ENCODE measurements at places on chromosomes 1 and 21. TPM values are rescaled to one million over a fixed set of nuclear protein-coding genes. Genes with fewer than 3 reads are reported as not detected.

DNA sequence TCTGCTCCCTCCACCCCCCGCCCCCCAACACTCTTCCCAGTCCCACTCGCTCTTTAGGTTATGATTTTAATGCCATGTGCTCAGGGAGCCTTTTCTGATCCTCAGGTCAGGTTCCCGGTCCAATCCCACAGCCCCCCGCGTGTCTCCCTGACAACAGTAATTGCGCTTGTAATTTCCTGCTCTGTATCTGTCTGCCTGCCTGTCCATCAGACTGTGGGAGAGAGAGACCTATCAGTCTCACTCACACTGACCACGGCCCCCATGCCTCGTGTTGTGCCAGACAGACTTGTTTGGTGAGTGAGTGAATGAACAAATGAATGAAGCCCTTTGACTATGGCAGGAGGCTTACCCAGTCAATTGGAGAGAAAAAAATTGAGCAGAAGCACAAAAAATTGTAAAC is 50.8 kb upstream of the ECE1 start:
- no peak for DNase-seq
- H3K4me1 ChIP-seq: peaks cover 78% of the 10 kb centered on the region
- H3K4me3 ChIP-seq: no peak overlapping the region

GRCh38 chr1:3413975-3414710 is 40.3 kb upstream of the ARHGEF16 start:
- H3K36me3 ChIP-seq: no peaks in the 10 kb centered on the region
- no peaks in the 10 kb centered on the region for H3K4me1 ChIP-seq
- no peak overlapping the region for H3K27ac ChIP-seq
- H3K27me3 ChIP-seq: no peaks in the 10 kb centered on the region
- no peak overlapping the region for H3K4me3 ChIP-seq

DNA sequence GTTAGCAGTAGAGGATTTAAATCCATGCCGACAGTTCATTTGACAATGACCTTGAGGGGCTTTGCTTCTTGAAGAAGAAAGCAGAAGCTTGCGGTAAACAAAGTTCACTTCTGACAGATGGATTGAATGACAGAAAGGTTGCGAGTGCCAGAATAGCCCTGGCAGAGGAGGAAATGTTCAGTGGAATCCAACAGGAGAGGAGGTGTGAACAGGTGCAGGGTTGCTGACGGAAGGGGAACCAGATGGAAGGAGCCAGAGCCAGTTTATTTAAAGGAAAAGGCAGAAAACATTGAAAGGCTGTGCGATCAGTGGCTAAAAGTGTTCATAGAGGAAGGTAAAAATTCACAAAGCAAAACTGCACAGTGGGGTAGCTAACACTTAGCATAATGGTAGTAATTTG is 141.0 kb downstream of the SDCCAG8 start:
- no peak overlapping the region for H3K27ac ChIP-seq
- H3K27me3 ChIP-seq: no peaks in the 10 kb centered on the region
- DNase-seq: no peak
- H3K4me1 ChIP-seq: no peaks in the 10 kb centered on the region
- no peak overlapping the region for H3K4me3 ChIP-seq

The GPR3 gene
- total RNA-seq: not detected
